NCI-H2107 (cell line): ENCODE measurements at places on chromosomes 13 and 19.

DNA sequence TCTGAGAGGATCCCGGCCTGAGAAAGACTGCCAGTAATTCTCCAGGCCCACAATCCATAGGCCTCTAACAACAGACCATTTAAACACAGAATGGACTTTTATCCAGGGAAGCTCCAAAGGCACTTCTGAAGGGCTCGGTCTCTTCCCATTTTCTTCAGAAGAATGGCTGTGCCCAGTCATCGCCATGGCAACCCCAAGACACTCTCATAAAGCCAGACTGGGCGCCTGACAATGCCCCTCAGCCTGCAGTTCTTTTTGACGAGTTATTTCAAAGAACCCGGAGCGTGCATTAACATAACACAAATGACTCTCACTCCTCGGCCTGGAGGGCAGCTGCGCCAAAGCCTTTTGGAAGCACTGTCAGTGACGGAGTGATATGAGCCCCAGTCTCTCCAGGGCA, 61.0 kb downstream of the RASA3 start:
- no peak for DNase-seq

GRCh38 chr19:39060171-39060570, 24.0 kb upstream of the ACP7 start:
- no peak for DNase-seq

DNA sequence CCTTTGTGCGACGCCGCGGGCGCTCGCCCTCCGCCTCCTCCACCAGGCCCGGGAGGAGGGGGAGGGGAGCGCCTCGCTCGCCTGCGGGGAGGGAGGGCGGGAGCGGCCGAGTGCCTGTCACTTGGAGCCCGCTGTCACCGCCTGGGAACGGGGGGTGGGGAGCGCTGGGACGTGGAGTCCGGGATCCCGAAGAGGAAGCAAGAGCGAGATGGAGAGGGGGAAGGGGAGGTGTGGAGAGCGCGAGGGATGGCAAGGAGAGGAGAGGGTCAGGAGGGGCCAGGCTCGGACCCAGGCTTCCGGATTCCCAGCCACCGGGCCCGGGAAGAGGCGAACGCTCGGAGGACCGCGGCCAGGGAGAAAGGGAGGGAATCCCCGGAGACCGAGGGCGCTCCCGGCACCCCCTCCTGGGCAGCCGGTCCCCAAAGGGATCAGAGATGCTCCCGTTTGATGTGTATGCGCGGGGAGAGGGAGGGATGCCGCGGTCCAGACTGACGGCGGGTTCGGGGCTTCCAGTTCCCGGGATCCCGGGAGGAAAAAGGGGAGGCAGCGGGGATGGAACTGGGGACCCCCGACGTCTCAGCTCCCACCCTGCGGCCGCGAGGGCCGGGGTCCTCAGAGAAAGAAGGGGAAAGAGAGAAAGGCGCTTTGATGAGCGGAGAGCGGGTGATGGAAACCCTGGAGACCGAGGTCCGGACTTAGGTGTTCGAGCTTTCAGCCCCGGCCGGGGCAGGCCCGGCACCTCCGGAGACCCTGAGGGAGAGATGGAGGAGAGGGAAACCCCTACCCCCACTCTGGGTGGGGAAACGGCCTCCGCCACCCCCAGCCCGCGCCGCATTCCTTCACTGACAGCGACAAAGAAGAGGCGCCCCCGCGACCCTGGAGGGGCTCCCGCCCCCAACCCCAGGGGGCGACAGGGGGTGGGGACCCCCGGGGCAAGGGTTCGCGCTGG, 4.7 kb upstream of the DPF1 start:
- DNase-seq, result no peak

DNA sequence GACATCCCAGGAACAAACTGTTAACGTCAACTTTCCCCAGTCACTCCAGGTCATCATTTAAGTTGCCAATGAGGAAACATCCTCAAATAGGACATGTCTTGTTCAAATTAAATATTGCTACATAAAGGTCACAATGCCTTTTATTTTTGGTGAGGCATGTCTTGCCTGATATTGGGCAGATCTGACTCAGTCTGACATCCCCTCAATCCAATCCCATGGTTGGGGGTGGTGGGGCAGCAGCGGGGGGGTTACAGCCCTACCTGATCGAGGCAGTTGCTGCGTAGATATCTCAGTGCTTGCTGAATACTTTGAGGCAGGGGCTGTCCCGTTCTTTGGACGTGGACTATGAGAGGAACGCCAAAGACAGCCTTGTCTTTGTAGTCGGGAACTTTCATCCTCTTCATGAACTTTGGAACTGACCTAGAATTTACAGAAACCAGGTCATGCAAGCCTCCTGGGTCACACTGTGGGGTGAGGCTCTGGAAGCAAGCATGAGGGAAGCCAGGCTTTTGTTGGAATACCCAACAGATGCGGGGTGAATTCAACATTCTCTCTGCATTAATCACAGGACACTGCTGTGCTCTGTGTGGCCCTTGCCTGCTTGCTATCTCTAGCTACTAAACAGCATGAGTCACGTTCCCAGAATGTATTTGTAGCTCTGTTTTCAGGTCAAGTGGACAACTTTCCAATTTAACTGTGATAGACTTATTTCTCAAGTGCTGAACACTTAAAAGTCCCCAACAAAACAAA, 109.8 kb downstream of the KL start:
- no peak for DNase-seq

- DNase-seq, result no peak
These were observed 6.3 kb downstream of the REX1BD start for GRCh38 chr19:18594824-18595373.

- DNase-seq, result no peak
These were observed 60.2 kb downstream of the ESD start for GRCh38 chr13:46736541-46737310.

DNA sequence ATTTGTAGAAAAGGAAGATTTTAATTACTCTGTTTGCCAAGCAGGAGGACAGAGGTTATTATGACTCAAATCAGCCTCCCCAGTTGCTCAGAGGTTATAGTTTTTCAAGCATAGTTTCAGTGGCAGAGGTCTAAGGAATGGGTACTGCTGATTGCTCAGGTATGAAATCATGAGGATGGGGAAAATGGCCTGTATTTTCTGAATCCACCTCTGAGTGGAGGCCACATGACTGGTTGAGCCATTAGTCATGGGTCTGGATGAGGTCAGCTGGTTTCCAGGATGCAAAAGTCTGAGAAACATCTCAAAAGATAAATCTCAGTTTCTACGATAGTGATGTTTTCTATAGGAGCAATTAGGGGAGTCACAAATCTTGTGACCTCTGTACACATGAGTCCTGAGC, 62.8 kb upstream of the CEACAM8 start:
- no peak for DNase-seq

- no peak for DNase-seq
These were observed 14.7 kb downstream of the HCN2 start for GRCh38 chr19:604355-604754.

- DNase-seq, result no peak
These were observed 6.5 kb downstream of the CEBPA start for GRCh38 chr19:33295621-33296487.

DNA sequence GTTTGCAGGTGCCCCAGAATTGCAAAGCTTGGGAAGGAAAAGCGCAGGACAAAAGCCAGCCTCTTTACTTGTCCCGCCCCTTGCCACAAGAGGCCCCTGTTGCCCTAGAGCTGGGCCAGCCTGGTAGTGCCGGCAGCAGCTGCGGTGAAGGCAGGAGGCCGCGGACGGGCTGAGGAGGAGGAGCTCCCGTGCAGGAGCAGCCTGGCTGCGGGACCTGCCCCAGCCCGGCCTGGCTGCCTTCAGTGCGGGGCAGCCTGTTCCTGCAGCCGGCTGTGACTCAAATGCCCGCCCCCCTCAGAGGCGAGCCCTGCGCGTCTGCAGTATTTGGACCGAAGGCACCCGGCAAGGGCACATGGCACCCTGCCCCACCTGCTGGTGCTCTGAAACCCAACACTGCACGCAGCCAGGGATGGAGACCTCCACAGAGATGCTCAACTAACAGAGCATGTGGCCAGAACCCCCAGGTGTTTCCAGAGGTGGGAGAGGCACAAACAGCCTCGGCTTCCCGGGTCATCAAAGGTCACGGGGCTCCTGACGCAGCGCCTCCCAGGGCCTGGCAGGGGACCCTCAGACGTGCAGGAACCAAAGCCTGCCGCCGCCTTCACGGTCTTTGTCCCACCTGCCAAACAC, 29.7 kb downstream of the NAXD start:
- peak; percentile 70 for DNase-seq

GRCh38 chr13:102351521-102351920, 50.3 kb downstream of the FGF14 start:
- no peak for DNase-seq

DNA sequence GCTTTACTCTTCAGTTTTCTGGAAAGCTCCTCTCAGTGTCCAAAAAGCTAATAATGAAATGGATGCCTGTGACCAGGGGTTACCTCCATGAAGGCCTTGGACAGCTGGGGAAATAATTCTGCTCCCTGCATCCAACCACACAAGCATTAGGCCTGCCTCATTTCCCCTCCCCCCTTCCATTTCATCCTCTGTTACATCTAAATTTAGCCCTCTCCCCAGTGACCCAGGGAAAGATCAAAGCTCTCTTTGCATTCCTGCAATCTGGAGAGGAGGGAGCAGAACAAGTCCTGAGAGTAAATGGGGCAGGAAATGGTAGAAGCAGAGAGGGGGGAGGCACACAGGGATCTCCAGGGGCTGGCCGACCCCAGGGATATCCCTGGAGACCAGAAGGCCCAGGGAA, 452.7 kb downstream of the TSHZ3 start:
- no peak for DNase-seq

DNA sequence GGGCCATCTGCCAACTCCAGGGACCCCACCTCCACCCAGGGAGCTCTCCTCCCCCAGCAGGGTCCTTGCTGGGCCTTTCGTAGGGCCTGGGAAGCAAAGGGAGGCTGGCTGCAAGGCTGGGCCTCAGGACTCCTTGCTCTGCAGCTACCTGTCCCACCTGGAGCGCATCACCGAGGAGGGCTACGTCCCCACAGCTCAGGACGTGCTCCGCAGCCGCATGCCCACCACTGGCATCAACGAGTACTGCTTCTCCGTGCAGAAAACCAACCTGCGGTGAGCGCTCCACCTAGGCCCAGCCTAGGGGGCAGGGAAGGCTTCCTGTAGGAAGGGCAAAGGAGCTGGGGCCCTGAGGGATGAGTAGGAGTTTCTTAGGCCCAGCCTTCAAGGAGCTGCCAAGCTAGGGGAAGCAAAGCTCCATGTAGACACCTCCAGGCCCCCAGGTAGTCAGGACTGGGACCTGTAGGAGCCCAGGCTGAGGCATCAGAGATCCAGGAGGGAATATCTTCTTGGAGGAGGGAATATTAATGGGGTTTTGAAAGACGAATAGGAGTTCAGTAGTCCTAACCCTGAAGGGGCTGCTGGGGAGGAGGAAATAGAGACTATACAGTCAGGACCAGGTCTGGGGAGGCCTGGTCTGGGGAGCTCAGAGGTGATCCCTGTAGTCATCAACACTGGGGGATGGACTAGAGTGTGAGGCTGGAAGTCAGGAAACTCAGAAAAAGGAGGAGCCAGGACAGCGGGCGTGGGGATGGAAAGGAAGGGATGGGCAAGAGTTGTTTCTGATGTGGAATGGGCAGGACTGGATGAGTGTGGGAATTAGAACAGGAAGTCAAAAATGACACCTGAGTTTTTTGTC, 16.0 kb downstream of the GNA15 start:
- DNase-seq, result no peak

DNA sequence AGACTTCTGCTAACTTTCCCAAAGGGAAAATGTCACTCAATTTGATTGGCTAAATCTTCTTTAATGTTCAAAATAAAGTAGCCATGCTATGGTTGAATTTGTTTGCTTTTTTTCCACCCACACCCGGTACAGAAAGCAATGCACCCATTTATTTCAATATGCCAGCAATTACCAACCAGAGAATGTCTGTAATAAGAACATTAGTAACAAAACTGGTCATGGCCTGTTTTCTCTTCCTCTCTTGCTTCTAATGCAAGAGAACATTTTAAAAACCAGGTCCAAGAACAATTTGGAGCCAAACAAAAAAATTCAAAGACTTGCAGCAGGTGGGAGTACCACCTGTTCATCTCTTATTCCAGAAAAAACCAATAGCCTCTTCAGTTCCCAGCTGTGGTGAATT, 1108.8 kb upstream of the PCDH20 start:
- no peak for DNase-seq

DNA sequence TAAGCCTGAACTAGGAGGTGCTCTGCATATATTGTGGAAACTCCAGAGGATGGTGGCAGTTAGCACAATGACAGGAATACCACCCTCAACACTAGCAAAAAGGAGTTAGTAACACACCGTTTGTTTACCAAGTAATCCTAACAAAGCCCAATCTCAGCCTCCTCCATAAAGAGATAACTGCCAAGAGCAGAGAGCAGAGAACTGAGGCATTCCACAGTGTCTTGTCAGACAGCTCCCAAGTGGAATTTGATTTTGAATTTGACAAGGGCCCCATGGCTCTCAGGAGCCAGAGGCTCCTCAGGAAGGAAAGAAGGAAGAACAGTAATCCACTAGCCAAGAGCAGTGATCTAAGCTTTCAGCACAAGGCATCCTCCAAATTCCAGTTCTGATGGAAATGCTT, 298.6 kb downstream of the DCLK1 start:
- DNase-seq, result no peak

DNA sequence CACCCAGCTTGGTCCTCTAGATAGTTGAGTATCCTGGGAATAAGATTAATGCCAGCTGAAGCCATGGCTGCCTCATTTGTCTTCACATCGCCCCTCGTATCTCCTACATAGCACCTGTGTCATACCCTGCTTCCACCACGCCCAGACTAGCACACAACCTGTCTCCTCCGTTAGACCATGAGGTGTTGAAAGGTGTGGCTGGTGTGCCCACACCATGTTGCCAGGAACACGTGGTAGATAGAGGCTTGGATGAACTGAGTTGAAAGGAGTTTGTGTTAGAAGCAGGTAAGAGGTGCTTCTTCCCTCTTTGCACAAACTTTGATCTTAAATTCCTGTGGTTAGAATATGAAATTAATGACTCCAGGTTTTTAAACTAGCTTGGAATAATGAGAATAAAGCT, 40.1 kb downstream of the RGCC start:
- no peak for DNase-seq

DNA sequence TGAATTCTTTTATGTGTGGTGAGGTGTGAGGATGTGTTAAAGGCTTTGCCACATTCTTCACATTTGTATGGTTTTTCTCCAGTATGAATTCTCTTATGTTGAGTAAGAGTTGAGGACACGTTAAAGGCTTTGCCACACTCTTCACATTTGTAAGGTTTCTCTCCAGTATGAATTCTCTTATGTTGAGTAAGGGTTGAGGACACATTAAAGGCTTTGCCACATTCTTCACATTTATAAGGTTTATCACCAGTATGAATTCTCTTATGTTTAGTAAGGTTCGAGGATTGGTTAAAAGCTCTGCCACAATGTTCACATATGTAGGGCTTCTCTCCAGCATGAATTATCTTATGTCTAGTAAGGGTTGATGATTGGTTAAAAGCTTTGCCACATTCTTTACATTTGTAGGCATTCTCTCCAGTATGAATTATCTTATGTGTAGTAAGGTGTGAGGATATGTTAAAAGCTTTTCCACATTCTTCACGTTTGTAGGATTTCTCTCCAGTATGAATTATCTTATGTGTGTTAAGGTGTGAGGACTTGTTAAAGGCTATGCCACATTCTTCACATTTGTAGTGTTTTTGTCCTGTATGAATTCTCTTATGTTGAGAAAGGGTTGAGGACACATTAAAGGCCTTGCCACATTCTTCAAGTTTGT, 27.1 kb downstream of the ZNF724 start:
- no peak for DNase-seq
